ENCODE measurements at places on chromosomes 16 and 17. TPM values are rescaled to one million over a fixed set of nuclear protein-coding genes. Genes with fewer than 3 reads are reported as not detected.

- no peak for DNase-seq
These were observed at the start of gene ALOX12 for GRCh38 chr17:6995500-6996255. Gene ALOX12 (plus strand): TSS chr17:6996049. CDS start chr17:6996118, 69 bp downstream.

The CACNA1G gene
- not detected for polyA plus RNA-seq

GRCh38 chr16:68130520-68130919 lies 45.4 kb downstream of the NFATC3 start:
- no peak for DNase-seq

DNA sequence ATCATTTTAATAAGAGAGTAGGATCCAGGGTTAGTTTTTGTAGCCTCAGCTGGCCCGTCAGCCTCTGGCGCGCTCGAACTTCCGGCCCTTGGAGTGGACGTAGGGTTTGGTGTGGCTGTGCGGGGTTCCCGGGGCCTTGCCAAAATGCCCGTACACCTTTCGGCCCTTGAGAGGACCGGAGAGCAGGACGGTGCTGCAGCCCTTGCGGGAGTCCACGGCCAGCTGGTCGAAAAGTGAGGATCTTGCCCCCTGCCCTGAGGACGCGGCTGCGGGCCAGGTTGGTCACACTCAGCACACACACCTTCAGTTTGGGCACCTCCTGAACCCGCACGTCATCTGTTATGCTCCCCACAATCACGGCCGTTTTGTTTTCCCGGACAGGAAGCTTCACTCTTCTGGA lies 42.2 kb upstream of the CNTNAP4 start:
- DNase-seq: no peak

DNA sequence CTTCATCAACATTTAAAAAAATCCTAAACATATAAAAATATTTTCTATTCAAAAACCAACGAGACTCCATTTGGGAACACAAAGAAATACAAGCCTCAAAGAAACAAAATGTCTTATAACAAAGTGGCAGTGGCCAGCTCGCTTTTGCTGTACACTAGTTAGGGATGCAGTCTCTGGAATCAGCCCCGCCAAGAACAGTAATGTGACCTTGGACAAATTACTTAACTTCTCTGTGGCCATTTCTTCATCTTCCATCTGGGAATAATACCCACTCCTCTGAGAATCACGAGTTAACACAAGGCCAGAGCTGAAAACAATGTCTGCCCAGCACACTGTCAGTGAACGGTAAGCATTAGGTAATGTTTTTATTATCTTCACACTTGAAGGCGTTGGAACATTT lies 5.6 kb downstream of the STAT5B start:
- DNase-seq: no peak

DNA sequence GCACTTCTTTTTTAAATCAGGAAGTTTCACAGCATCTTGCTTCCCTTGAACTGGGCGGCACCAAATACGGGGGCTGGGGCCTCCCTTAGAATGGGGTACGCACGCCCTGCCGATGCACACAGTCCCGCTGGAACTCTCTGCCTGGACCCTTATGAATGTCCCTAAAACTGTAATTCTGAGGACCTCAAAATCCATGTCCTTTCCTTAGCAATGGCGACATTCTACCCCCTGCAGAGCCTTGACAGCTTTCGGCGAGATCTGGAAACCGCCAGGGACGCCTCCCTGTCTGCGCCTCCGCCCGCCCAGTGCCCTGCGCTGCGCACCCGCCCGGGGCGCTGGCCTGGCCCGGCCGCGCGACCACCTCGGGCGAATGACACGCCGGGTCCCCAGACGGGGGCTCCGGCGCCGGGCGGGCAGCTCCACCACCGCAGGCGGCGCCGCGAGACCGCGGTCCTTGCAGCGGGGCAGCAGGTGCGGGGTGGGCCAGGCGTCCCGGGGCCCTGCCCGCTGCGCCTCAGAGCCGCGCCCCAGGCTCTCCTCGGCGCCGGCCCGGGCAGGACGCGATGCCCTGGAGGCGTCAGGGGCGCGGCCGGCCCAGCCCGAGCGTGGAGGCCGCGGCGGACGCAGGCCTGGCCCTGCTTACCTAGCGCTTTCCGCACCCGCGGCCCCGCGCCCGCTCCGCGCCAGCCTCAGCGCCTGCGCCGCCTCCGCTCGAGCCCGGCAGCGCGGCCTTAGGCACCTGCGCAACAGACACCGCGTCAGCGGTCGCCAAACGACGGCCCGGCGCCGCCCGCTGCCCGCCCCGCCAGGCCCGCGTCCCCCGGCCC lies 548 bp downstream of the HAGH start:
- peak; percentile 64 for DNase-seq
